H9 (cell line): ENCODE measurements at places on chromosomes 2 and 18. TPM values are rescaled to one million over a fixed set of nuclear protein-coding genes. Genes with fewer than 3 reads are reported as not detected.

- peak; percentile 58 for DNase-seq
Measured at GRCh38 chr18:51621113-51621863, 423.8 kb upstream of the MEX3C start.

- no peak for DNase-seq
Measured at GRCh38 chr18:13376841-13377351, 158.3 kb downstream of the LDLRAD4 start.

- peak; percentile 40 for DNase-seq
Measured at GRCh38 chr2:122100346-122100745, 344.9 kb downstream of the TSN start.

GRCh38 chr2:163734881-163735684 is 725 bp downstream of the FIGN start:
- no peak for DNase-seq

- DNase-seq, result no peak
Measured at GRCh38 chr2:138610201-138610953, 108.8 kb downstream of the SPOPL start.

- no peak for DNase-seq
Measured at GRCh38 chr2:179899666-179900065, 38.3 kb upstream of the ZNF385B start.

DNA sequence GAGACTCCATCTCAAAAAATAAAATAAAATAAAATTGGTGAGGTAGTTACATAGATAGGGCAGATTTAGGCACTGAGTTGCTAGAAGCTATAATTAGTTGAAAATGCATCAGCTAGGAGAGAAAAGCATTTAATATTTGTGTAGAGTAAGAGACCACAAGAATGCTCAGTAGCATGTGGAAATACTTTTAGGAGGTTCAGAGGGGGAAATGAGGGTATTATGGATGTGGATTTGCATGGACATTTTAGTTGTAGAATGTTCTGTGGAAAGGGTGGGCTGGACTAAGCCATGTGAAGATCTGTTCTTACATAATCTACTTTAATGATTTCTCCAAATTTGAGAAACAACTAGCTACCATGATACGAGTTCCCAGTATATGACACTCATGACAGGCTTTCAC is 95.5 kb downstream of the ATP9B start:
- no peak for DNase-seq

NTSR2 gene
- total RNA-seq, result not detected in 2 replicates

FNDC4 gene
- total RNA-seq, result 21.1 and 21.5 TPM in 2 replicates

C2orf76 gene
- 5.7 and 7.7 TPM in 2 replicates for total RNA-seq
